ENCODE measurements at places on chromosomes 11 and 22. TPM values are rescaled to one million over a fixed set of nuclear protein-coding genes. Genes with fewer than 3 reads are reported as not detected.
A peak's percentile ranks its signal among the peaks of the same experiment; 100 is the strongest.

- H3K27me3 ChIP-seq = 0 out of 2 replicates have a peak, but pooled peaks cover 4% of the 10 kb centered on the region
- H3K27ac ChIP-seq = no peak overlapping the region
- no peak overlapping the region for H3K4me3 ChIP-seq
Measured at GRCh38 chr11:131378931-131379330, 8.5 kb downstream of the NTM start.

DNA sequence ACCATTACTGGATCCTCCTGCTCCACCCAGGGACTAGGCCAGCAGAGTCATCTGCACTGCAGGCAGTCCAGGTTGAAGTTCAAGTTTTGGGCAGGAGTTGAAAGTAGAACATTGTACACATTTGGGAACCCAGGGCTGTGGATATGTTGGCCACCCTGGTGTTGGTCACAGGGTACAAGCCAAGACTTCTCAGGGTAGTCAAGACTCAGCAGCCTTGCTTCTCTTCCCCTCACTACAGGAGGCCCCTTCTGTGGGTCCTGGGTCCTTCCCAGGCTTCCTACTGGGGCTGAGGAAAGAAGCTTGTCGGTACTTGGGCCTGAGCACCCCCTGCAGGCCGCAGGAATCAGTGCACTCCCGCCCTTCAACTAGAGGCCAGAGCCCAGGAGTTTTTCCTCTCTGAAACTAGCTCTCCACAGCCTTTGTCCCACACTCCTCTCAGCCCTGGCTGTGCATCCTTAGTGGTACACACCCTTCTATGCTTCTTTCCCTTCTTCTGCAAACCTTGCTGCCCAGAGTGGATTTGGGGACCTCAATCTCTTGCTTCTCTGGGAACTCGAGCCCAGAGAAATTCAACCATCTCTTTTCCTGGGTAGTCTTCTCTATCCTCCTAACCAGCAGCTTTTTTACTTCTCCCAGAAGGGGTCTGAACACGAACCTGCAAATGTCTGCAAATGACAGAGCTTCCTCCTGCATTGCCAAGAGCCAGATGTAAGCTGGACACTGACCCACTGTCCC is 2.6 kb upstream of the HPX start:
- peak; percentile 41 for DNase-seq
- H3K4me3 ChIP-seq = no peak overlapping the region
- no peaks in the 10 kb centered on the region for H3K27me3 ChIP-seq
- no peaks in the 10 kb centered on the region for H3K4me1 ChIP-seq
- no peak overlapping the region for H3K27ac ChIP-seq

DNA sequence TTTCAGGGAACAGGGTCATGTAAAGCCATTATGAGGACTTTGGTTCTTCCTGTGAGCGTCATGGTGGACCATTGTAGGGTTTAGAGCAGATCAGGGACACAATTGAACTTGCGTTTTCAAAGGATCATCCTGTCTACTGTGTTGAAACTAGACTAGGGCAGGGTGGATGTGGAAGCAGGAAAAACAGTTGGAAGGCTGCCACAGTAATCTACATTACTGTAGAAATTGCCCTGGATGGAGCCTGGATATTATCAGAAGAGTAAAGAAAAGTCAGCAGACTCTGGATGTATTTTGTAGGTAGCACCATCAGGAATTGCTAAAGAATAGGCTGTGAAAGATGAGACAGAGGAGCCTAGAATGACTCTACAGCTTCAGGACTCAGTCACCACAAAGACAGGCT is 5.4 kb downstream of the POU2AF2 start:
- no peak overlapping the region for H3K4me3 ChIP-seq
- DNase-seq = no peak
- H3K27me3 ChIP-seq = peaks cover 35% of the 10 kb centered on the region

DNA sequence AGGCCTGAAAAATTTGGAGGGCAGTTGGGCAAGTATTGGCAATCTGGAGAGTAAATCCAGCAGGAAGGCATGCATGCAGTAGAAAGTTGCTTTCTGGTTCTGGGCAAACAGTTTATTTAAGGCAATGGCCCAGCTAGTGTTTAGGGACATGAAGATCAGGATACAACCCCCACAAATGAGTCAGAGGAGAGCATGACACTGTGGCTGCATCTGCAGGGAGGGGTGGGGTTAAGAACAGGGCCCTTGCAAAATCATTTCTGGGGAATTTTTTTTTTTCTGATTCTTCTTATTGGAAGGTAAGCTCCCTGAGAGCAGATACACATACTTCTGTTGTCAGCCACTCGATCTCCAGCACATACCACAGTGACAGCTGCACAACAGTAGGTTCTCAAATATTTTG is 61.1 kb downstream of the FDX1 start:
- no peak for DNase-seq
- H3K36me3 ChIP-seq = no peaks in the 10 kb centered on the region
- no peak overlapping the region for H3K27ac ChIP-seq

GRCh38 chr11:34363363-34364084 is 5.7 kb upstream of the ABTB2 start:
- H3K27ac ChIP-seq = peak overlapping the region; percentile 48
- H3K4me1 ChIP-seq = peaks cover 8% of the 10 kb centered on the region
- no peak overlapping the region for H3K4me3 ChIP-seq

DNA sequence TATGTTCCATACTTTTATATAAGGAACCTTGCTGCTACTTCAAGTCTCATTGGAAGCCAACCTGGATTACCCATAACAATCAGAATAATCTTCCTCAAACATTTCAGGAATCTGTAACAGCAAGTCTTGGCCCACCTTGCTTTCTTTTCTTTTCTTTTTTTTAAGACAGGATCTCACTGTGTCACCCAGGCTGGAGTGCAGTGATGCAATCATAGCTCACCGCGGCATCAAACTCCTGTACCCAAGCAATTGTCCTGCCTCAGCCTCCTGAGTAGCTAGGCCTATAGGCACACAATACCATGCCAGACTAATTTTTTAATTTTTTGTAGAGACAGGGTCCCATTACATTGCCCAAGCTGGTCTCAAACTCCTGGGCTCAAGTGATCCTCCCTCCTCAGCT is 29.3 kb upstream of the PRDM10 start:
- no peak for DNase-seq
- no peak overlapping the region for H3K27ac ChIP-seq
- no peak overlapping the region for H3K4me3 ChIP-seq

GRCh38 chr22:26542831-26543230 is 30.6 kb upstream of the TFIP11 start:
- no peak overlapping the region for H3K27ac ChIP-seq
- H3K4me1 ChIP-seq = no peaks in the 10 kb centered on the region
- DNase-seq = no peak
- H3K4me3 ChIP-seq = no peak overlapping the region

- H3K36me3 ChIP-seq = no peaks in the 10 kb centered on the region
- H3K4me1 ChIP-seq = no peaks in the 10 kb centered on the region
- DNase-seq = no peak
- H3K4me3 ChIP-seq = no peak overlapping the region
- no peaks in the 10 kb centered on the region for H3K27me3 ChIP-seq
Measured at GRCh38 chr11:70587075-70587389, 188.7 kb downstream of the CTTN start.

- peak; percentile 54 for DNase-seq
- no peaks in the 10 kb centered on the region for H3K27me3 ChIP-seq
- no peak overlapping the region for H3K4me3 ChIP-seq
- no peaks in the 10 kb centered on the region for H3K36me3 ChIP-seq
- peaks cover 4% of the 10 kb centered on the region for H3K4me1 ChIP-seq
Measured at GRCh38 chr22:26364066-26365015, 64.7 kb upstream of the ASPHD2 start.

- no peaks in the 10 kb centered on the region for H3K4me1 ChIP-seq
- no peak overlapping the region for H3K27ac ChIP-seq
- DNase-seq = no peak
Measured at GRCh38 chr22:43393132-43393843, 18.5 kb upstream of the MPPED1 start.

DNA sequence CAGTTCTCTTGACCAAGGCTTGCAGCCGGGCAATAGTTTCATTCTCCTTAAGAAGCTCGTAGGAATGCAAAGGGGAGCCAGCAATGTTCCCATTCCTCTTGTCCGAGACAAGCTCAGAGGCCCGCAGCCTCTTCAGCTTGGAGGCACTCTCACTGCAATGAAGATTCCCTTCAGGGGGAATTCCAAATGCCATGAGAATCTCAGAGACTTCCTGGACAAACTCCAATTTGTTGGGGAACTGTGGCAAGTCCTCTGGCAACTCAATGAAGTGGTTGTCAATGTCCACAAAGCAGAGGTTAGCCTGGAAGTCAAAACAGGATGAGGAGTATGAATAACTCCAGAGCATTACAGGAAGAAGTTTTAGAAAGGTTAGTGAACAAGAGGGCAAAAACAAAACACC is 84.4 kb downstream of the DENND5A start:
- H3K4me1 ChIP-seq = no peaks in the 10 kb centered on the region
- H3K27ac ChIP-seq = no peak overlapping the region
- peaks cover 20% of the 10 kb centered on the region for H3K36me3 ChIP-seq

The KCNQ1 gene
- 1.0 TPM for total RNA-seq

The OR8B12 gene
- total RNA-seq = not detected

The PHOX2A gene
- not detected for total RNA-seq

Measured in Panc1 (cell line).